ENCODE measurements at places on chromosomes 7 and 10.
A peak's percentile ranks its signal among the peaks of the same experiment; 100 is the strongest.

DNA sequence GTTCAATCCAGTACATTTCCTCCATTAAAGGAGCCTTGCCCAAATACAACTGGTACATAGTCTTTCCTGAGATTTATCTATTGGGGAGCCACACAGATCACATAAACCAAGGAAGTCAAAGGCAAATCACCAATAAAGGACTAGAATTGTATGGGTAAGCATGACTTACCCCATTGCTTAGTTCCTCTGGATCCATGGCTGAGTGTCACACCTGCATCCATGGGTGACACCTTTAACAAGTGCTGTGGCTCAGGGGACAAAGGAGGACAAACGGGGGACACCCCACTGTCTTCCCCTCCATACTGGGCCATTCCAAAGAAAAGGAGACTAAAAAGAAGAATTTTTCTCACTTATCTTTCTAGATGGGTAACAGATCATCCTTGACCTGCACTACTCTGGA is 30.4 kb downstream of the ZNF92 start:
- peak; percentile 20 for DNase-seq

DNA sequence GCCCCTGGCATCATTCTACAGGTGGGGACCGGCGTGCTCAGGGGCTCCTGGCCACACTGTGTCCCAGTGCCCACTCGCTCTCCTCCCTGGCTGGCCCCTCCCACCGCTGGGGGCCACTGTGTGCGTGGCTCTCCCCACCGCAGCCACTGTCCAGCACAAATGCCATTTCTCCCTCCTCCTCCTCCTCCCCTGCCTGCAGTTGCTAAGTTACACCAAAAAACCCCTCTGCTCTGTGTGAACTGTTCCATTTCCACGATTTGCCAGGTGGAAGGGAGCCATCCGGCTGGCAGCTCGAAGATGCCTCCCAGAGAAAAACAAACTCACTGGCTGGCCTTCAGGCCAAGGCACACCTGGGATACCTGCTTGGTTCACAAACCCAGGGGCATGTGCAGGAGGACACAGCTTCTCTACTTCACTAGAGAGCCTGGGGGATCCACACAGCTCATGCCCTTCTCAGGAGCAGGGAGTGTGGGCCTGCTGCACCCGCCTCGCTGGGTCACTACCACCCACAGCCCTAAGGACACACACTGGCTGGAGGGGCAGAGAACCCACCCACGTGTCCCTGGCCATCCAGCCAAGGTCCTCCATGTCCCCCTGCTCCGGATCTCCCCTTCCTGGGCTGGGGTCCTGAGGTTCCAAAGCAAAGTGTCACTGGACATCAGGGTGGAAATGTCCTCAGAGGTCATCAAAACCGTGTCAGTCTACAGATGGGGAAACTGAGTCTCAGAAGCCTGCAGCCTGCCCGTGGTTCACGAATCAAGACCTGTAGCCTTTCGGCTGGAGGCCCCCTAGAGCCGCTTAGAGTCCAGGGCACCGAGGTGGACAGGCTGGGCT is 1.7 kb downstream of the RASGEF1A start:
- DNase-seq = peak; percentile 35

DNA sequence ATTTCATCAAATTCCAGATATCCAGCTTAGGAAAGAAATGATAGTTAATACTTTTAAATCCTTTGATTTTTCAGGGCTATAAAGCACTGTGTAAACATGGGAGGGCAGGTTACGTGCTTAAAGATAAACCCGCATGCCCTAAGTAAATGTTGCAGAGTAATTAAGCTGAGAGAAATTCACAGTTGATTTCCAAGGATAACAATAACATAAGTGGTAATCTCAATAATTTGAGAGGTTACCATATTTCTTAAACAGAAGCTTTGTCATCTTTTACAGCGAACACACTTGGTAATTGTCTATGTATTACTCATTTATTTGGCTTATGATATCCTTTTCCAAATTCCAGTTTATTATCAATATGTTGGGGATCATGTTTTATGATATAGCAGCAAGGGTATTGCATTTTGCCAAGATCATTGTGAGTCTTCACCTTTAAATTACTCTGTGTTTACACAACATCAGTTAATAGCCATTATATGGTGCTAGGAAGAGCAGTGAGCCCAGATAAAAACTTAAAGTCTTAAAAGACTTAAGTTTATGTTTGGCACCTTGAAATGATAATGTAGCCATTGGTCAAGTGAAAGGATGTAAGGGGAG is 15.4 kb downstream of the MGAM start:
- DNase-seq = no peak

DNA sequence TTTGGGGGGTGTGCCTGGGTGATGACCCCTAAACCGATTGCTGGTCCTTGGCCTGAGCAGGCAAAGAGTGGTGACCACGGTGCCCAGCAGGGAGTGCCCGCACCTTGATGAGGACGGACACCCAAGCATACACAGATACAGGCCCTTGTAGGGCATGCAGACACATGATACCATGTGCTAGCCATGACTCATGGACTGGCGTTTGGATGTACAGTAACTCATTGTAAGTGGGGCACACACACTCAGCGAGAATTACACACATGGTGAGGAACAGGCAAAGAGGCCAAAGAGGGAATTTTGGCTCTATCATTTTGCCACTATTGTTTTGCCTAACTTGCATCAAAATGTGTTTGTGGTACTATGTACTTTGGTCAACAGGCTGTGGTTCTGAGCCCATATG is 24.1 kb downstream of the KAZALD1 start:
- DNase-seq = peak; percentile 26

DNA sequence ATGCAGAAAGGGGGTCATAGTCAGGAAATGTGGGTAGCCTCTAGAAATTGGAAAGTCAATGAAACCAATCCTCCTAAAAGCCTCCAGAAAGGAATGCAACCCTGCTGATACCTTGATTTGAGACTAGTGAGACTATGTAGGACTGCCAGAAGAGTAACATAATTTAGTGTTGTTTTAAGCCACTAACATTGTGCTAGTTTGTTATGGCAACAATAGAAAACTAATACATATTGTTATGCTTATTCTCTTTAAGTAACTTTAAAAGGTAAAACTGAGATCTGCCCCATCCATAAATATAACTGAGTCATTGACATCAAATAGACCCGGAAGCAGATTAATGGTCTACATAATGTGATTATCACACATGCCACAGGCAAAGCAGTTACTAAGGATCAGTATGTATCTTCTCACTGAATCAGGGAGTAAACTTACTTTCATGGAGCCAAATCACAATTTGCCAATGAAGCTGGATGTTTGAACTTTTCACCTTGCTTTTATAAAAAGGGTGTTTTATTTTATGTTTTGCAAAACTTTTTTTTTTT is 146.4 kb upstream of the TMEM106B start:
- DNase-seq = peak; percentile 45
